ENCODE measurements at places on chromosomes 7 and 10.

DNA sequence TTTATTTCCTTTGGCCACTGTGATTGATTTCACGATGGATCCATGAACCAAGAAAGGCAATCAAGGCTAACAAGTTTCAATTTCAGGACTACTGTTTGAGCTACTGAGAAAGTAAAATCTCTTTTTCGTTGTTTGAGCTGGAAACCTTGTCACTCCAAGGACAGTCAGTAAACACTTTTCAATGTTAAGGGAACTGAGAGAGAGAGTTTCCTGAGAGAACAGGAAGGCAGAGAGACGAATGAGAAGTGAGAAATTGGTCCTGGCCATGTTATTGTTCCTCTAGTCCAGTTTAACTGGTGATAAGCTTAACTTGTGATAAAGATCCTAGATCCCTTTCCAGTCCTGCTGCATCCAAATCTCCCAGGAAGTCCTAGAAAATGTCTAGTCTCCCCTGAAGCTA is 909 bp upstream of the AKR1D1 start:
- DNase-seq, result no peak

GRCh38 chr7:140196361-140197217 is 19.8 kb upstream of the KDM7A start:
- DNase-seq, result peak; percentile 12

- peak; percentile 76 for DNase-seq
Measured at GRCh38 chr7:14837216-14837615, 65.3 kb downstream of the DGKB start.

GRCh38 chr10:43655311-43655710 is 6.6 kb upstream of the ZNF32 start:
- no peak for DNase-seq

GRCh38 chr7:117061751-117062150 is 108.5 kb downstream of the ST7 start:
- DNase-seq, result peak; percentile 45

DNA sequence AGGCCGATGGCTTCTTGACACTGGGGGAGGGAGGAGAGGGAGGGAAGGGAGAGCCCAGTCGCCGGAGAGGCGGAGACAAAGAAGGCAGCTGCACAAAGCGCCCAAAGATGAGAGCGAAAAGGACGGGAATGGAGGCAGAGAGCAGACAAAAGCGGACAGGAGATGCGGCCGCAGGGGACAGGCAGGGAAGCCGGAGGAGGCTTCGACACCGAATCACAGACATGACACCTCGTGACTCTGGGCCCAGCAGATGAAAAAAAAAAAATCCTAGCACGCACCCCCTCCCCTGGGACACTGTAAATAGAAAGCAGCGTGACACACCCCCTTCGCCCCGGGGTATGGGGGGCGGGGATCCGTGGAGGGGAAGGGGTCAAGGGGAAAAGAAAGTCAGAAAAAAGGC is 976 bp downstream of the NAT16 start:
- peak; percentile 38 for DNase-seq

DNA sequence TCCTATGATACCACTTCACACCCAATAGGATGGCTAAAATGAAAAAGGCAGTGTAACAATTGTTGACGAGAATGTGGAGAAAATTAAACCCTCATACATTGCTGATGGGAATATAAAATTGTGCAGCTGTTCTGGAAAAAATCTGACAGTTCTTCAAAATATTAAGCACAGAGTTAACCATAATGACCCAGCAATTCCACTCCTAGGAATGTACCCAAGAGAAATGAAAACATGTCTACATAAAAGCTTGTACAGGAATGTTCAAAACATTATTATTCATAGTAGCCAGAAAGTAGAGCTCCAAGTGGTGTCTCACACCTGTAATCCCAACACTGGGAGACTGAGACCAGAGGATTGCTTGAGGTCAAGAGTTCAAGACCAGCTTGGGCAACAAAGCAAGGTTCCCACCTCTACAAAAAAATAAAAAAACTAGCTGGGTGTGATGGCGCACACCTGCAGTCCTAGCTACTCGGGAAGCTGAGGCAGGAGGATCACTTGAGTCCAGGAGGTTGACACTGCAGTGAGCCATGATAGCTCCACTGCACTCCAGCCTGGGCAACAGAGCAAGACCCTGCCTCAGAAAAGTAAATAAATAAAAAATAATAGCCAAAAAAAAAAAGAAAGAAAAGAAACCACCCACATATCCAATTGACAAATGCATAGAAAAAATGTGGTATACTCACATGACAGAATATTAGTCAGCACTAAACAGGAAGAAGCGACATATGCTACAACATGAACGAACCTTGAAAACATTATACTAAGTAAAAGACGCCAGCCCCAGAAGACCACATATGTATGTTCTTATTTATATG is 5.0 kb downstream of the RHEB start:
- DNase-seq, result no peak

- DNase-seq, result no peak
Measured at GRCh38 chr10:86601956-86602602, 52.3 kb upstream of the OPN4 start.

DNA sequence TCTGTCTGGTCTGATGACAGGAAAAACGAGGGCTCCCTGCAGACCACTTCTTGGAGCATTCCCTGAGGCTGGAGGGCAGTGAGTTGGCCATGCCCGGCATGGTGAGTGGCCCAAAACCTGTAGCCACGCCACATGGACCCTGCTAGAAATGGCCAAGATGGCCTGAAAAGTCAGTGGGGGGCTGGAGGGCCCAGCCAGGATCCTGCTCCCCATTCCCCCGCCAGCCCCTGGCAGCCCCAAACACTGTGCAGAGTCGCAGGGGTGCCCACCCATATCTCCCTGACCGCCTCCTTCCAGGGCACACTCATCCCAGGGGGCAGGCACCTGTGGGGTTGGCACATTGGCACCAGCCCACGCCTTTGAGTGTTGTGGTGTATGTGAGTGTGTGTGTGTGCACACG is 18.7 kb upstream of the PPP2R2D start:
- DNase-seq, result no peak

- DNase-seq, result no peak
Measured at GRCh38 chr7:94856643-94857042, 50.8 kb upstream of the PPP1R9A start.

GRCh38 chr7:142745091-142745635 is 4.1 kb upstream of the PRSS1 start:
- peak; percentile 42 for DNase-seq

GRCh38 chr10:32350811-32351350 is 3.9 kb upstream of the EPC1 start:
- no peak for DNase-seq

DNA sequence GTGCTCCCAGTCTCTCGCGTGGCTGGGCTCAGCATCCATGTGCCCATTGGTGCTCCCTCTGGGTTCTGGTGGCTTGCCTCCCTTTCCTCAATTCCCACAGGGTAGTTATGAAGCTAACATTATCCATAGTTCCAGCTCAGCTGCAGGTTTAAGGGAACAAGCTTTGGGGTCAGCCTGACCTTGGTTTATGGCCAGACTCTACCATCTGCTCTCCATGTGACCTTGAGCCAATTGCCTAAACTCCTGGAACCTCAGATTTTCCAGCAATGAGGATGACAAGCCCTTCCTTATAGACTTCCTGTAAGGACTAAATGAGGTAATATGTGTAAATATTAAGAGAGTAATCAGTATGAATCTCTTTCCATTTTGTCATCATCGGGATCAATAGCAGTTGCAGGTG is 10.1 kb upstream of the SLC29A3 start:
- no peak for DNase-seq

DNA sequence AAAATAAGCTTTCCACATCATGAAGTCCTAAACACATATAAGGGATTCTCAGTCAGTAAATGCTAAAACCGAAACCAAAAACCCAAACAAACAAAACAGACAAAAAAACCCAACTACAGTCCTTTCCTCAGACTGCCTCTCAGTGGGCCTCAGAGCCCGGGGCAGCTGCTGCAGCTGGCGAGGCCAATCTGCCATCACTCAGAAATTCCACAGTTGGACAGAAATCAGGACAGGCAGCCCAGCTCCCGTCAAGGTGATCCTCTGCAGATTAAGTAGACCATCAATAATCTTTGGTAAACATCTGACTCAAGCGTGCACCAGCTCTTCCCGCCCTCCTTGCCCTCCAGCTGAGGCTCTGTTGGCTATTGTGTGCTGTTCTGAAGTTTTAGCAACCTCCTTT is 142.2 kb downstream of the ATXN7L1 start:
- DNase-seq, result no peak

DNA sequence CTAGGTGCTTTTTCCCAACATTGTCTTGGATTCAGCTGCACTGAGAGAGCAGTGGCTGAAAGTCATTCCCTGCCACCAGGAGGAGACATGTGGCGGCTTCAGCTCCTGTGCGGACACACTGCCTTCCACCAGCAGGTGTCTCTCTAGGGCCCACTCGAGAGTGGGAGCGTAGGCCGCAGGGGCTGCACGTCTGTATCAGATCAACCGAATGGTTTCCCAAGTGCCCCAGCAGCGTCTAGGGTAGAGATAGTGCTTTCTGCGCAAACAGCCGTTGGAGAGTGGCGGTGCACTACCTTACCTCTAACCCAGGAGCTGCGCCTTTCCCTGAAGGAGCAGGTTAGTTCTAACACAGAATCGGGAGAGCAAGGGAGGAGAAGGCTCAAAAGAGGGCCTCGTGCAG is 31.7 kb downstream of the PAPOLB start:
- DNase-seq, result peak; percentile 74

DNA sequence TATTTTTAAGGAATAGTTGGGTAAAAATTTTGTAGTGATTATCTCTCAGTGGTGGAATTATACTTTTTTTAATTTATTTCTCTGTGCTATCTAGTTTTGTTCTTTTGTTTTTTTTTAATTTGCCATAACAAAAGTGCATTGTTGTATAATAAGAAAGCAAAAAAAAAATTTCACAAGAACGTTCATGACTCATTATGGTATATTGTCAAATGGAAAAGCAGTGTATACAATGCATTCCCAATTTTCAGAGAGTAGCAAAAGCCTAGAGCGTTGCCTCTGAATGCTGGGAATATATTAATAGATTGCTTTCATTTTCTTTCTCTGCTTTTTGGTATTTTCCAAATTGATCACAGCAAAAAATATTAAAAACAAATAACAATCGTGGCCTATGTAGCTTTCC is 46.3 kb upstream of the GPAM start:
- no peak for DNase-seq

DNA sequence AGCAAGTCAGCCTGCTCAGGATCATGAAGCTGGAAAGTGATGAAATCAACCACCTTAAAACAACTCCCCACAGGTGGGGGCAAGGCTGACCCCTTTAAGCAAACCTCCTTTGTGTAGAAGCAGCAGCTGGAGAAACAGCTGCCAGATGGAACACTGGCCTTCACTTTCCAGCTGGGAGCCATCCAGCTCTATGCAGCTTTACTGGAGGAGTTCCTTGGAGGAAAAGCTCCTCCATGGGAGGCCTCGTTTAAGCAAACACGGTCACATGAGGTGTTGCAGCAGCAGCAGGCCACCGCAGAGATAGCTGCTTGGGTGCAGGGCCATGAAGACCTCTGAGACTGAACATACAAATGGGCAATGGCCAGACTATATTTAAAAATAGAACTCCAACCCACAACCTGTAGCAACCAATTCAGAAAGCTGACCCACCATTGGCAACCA is 13.0 kb upstream of the DLG5 start:
- DNase-seq, result no peak

DNA sequence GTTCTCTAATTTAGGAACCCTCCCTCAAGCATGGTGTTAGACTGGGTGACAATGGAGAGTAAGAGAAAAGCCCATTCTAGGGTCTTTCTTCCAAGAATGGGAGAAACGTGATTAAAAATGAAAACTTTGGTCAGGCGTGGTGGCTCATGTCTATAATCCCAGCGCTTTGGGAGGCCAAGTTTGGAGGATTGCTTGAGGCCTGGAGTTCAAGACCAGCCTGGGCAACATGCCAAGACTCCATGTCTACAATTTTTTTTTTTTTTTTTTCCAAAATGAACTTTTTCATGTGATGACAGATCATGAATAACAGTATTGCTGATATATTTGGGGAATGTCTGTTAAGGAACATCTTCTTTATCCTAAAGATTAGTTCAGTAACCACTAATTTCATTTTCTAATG is 194.6 kb downstream of the MLLT10 start:
- DNase-seq, result no peak

- DNase-seq, result peak; percentile 53
Measured at GRCh38 chr7:129969881-129970446, 17.2 kb upstream of the UBE2H start.
